ENCODE measurements at places on chromosomes 7 and 10.

GRCh38 chr10:123552760-123553554 is 113.2 kb upstream of the GPR26 start:
- no peak for DNase-seq

DNA sequence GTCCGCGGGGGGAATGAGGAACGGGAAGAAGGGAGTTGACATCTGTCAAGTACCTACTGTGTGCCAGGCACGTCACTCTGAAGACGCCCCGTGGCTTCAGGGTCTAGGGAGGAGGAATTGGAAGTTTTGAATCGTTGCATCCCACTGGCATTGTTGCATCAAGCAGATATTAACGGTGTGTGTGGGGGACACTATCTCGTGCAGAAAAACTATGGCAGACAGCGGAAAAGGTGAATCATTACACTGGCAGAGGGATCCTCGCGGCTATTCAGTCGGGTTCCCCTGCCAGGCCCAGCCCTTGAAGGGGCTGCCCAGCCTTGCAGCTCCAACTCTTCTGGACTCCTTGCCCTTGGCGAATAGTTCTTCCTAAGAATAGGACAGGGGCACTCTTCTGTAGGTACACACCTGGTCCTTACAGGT is 1.0 kb upstream of the KIAA1549 start:
- no peak for DNase-seq

DNA sequence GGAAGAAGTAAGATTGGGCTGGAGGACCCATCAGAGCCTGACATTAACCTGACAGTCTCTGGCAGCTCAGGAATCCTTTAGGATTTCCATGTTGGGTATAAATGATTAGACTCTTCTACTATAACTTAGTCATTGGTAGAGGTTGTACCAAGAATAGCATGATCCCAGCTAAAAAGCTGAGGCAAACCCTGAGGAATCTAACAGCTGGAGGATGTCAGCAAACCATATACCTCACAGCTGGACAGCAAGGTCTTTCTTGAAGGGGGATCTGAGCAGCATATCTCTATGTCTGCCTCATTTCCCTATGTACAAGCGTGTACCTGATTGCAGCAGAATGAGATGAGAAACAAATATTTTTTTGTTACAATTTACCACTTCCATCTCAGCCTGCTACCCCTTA is 103.2 kb downstream of the NPSR1 start:
- no peak for DNase-seq

DNA sequence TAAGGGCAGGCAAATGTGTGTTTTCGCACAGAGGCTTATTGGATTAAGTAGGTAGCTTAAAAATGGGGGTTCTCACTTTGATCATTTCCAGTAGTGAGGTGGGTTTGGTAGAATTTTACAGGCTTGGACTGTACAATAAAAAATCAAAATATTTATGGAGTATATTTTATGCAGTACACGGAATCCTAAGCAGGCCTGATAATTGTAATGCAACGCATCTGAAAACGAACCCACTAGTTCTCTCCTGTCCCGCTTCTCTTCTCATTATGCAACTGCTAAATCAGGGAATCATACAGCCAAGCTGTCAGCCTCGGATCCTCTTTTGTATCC is 377 bp upstream of the POLR1F start:
- no peak for DNase-seq

GRCh38 chr10:15146366-15146765 is 22.1 kb downstream of the NMT2 start:
- no peak for DNase-seq

DNA sequence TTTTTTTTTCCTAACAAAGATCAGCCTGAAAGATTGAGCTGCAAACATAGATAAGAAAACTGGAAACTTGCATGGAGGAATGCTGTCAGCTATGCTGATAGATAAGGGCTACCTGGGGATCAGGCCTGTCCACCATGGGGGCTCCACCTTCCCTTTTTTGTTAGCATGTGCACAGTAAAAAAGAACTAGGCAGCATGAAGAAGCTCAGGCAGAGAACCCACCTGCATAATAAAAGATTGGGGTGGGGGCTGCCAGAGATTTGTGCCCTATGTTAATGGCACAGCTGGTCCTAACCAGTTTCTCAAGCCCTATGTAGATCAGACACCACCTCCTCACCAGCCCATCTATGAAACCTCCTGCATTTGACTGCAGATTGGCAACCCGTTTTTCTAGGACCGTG is 45.4 kb upstream of the CACNB2 start:
- no peak for DNase-seq

GRCh38 chr10:15725603-15726002 is 5.9 kb upstream of the ITGA8 start:
- DNase-seq, result no peak

DNA sequence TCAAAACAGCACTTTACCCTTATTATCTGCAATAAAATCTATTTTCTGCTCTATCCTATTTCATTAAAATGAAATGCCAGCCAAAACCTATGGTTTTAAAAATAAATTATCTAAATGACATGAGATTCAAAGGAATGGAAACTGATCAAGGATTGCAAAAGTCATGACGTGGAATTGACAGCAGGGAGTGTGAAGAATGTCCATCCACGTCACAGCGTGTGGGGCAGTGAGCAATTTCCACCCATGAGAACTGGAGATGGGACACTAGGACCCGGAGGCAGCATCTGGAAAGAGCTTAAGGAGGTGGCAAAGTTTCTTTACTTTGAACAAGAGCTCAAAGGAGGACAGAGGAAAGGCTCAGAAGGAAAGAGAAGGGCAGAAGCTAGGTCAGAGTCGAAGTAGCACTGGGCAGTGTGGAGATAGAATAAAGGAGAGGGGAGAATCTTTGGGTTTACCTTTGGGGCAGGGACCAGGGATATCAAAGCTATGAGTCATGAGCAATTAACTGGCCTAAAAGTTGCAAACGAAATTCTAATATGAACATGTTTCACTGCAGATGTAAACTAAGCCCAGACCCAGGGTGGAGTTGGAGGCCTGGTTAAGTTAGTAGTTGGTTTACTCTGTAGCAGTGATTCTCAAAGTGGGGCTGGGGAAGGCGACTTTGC is 24.9 kb upstream of the STK17A start:
- DNase-seq, result no peak

GRCh38 chr10:28375399-28376354 is 72.8 kb upstream of the MPP7 start:
- no peak for DNase-seq

- DNase-seq, result no peak
Observed at GRCh38 chr10:14040787-14041631, 289.7 kb downstream of the FRMD4A start.

DNA sequence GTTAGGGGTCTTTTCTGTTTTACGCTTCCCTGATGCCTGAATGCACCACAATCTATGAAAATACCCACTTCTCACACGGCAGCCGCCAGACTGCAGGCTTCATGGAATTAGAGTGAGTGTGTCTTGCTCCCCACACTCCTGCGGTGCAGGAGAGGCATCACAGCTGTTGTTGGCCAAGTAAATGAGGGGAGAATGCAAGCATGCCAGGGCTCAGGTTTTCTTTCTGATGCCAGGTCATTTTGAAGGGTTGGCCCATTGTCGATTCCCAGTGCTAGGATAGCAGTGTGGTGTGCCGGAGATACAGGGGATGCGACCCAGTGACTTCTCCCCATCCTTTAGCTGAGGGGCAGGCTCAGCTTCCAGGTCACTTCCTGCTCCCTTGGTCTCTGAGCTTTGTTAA is 16.3 kb downstream of the CXCL12 start:
- DNase-seq, result no peak

- DNase-seq, result no peak
Observed at GRCh38 chr10:116888380-116889055, 39.2 kb downstream of the ENO4 start.

DNA sequence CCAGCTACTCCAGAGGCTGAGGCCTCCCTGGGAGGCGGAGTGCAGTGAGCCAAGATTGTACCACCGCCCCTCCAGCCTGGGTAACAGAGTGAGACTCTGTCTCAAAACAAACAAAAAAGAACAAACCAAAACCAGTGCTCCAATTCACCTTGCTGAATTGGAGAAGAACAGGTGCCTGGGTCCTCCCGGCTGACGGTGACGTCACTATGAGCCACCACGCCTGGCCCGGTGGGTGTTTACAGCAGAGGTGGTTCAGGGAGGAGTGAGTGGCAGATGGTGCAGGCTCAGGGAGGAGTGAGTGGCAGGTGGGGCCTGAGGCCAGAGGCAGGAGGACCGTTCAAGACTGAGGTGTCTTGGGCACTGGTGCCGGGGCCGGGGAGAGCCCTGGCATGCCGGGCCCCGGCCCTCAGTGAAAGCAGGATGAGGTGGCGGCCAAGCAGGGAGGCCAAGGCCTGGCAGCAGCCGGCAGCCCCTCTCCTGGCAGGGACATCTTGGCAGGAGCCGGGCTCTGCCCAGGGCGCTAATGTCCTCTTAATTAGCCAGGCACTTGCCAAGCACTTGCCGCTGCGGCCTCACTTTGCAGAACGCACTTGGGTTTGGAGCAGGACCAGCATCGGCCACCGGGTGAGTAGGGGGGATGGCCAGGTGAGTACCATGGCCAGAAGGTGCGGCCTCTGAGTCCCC is 162.8 kb upstream of the TNRC18 start:
- no peak for DNase-seq

- DNase-seq, result no peak
Observed at GRCh38 chr7:152667958-152668357, 8.0 kb downstream of the XRCC2 start.

DNA sequence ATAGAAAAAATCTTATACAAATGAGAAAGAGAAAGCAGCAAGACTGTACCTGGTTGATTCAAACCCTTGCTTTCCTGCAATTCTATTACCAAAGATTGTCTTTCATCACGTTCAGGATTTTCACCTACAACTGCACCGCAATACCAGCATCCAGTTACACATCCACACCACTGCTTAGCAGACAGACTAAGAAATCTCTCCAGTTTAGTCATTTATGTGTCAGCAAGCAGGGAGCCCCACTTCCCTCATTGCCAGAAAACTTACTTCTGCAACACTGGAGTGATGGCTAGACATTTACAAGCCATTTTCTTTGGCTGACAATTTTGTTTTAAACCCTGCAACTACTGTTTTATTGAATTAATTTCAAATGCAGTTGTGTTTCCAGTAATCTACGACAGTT is 359.6 kb upstream of the MEOX2 start:
- no peak for DNase-seq

DNA sequence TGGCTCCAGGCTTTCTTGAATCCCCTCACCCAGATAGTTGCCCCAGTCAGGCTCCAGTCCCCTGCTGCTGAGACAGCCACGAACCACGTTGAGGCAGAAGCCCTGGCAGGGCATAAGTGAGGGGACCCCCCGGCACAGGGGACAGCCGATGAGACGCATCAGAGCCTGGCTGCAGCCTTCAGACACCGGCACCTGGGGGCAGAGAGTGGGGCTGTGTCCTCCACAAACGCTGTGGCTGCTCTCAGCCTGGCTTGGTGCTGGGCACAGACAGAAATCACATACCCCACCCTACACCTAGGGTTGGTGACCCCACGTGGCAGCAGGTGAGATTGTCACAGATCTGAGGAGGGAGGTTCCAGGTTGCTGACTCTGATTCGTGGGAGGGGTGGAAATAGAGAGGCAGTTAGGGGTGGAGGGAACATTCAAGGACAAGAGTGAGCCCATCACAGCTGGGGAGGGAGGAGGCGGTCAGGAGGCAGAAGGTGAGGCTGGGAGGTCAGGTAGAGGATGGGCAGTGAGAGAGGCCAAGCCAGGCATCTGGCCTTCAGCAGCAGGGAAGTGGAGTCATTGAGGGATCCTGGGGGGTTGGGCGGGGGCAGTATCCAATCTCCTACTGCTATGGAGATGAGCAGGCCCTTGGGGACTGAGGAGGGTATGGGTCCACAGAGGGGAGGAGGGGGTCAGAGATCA is 3.2 kb downstream of the GPC2 start:
- DNase-seq, result no peak

- no peak for DNase-seq
Observed at GRCh38 chr10:4067531-4067930, 282.5 kb upstream of the KLF6 start.

DNA sequence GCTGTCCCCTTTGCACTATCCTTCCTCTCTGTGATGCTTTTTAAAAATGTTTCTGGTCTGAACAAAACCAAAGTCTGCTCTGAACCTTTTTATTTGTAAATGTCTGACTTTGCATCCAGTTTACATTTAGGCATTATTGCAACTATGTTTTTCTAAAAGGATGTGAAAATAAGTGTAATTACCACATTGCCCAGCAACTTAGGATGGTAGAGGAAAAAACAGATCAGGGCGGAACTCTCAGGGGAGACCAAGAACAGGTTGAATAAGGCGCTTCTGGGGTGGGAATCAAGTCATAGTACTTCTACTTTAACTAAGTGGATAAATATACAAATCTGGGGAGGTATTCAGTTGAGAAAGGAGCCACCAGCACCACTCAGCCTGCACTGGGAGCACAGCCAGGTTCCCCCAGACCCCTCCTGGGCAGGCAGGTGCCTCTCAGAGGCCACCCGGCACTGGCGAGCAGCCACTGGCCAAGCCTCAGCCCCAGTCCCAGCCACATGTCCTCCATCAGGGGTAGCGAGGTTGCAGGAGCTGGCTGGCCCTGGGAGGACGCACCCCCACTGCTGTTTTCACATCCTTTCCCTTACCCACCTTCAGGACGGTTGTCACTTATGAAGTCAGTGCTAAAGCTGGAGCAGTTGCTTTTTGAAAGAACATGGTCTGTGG is 11.4 kb upstream of the CSGALNACT2 start:
- DNase-seq, result peak; percentile 16

- no peak for DNase-seq
Observed at GRCh38 chr7:131554880-131555516, 1.4 kb downstream of the PODXL start.

DNA sequence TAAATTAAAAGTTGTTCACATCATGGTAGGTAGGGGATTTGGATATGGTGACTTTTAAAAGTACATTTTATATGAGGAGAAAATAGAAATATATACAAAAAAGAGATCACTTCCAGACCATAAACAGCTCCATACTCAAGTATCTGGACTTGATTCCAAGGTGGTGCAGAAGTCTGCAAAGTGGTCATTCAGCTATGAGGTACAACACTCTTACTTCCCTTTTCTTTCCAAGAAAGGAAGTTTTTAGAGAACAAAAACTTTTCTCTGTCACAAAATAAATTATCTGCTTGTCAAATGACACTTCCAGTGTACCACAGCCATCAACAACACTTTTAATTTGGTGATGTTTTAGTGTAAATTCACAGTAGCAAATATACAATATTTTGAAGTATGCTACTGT is 1013.5 kb downstream of the GATA3 start:
- no peak for DNase-seq

- peak; percentile 38 for DNase-seq
Observed at GRCh38 chr7:137846827-137847567, at the start of gene DGKI. DGKI (minus strand) TSS chr7:137846974.

- DNase-seq, result peak; percentile 38
Observed at GRCh38 chr7:78179211-78179610, 380.6 kb downstream of the PHTF2 start.

GRCh38 chr7:149725916-149726315 is 47.5 kb downstream of the ZNF467 start:
- no peak for DNase-seq

DNA sequence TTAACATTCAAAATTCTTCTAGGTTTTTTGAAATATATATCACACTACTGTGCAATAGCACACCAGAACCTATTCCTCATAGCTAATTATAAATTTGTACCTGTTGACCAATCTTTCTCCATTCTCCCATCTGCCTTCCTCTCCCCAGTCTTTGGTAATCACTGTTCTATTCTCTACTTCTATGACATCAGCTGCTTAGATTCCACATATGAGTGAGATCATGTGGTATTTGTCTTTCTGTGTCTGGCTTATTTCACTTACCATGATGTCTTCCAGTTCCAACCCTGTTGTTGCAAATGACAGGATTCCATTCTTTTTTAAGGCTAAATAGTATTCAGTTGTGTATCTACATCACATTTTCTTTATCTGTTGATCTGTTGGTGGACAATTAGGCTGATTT is 54.4 kb upstream of the CCDC6 start:
- no peak for DNase-seq
